Stimulated activated CD4-positive, alpha-beta T cell treated with anti-CD3 and anti-CD28 coated beads, Interleukin-2, amount 100 ng/mL, for 24 hours (primary cell): ENCODE measurements at places on chromosomes 12 and 14.

GRCh38 chr14:58846682-58847465 is 209.1 kb downstream of the DACT1 start:
- no peak for DNase-seq

DNA sequence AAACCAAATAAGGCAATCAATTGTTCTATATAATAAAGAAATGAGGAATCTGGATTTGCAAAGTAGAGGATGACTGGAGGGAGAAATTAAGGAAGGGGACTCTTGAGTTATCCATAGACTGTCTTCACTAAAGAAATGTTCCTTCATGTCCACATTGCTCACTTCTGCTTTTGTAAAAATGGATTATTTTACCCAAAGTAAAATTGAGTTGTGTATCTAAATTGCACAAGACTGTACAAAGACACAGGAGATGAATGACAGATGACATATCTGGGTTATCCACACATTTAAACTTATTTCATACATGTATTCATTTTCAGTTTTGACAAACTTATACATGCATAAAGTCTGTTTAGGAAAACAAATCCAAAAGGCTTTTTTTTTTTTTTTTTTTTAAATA is 11.3 kb downstream of the ATP2B1 start:
- no peak for DNase-seq

GRCh38 chr14:39467889-39468524 is 35.8 kb upstream of the FBXO33 start:
- DNase-seq: peak; percentile 35

DNA sequence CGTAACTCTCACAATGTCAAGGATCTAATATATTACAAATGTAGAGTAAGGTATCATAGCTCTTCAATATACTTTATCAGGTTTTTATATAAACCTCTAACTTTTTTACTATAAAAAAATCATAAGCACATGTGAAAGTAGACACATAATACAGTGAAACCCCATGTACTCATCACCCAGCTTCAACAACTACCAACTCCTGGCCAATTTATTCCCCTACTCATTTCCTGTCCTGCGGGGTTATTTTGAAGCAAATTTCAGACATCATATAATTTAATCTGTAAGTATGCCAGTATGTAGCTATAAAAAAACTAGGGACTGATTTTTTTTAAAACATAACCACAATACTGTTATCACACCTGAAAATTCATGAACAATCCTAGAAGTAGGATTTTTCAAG is 47.7 kb downstream of the NOPCHAP1 start:
- DNase-seq: no peak

GRCh38 chr12:3125674-3126073 is 48.5 kb downstream of the TSPAN9 start:
- DNase-seq: no peak

DNA sequence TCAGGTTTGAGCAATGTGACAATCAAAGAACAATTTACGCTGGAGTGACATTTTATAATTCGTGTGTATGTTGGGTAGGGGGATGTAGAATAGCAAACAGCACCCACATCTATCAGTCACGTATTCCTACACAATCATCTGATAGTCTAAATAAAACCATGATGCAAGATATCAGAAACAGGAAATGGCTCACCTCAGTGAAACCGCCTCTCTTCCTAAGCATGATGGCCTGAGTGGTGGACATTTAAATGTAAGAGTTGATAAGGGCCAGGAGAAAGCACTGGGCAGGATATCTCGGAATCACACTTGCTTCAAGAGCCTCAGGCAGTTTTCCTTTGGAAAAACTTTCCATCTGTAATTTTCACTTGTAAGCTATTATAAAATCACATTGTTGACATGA is 128.2 kb downstream of the GRIP1 start:
- DNase-seq: no peak

DNA sequence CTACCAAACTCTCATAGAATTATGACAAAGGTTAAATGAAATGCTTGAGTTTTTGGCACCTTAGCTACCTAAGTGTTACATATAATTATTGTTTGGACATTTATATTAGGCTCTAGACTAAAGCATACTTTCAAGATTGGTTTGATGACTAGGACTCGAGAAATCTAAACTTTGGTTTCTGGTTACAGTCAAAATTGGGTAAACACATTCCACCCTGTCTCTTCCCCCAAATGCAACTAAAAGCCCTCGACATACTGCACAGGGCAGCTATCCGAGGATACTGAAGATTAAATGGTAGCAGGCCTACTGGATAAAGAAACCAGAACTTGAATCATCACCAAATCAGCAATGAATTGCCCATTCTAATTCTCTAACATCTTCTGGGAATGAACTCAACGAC is 369.1 kb downstream of the PRKD1 start:
- no peak for DNase-seq

GRCh38 chr14:68682166-68683103 is 110.4 kb downstream of the ZFP36L1 start:
- DNase-seq: peak; percentile 33

GRCh38 chr12:68158432-68158831 is 1.1 kb downstream of the IFNG start:
- no peak for DNase-seq

DNA sequence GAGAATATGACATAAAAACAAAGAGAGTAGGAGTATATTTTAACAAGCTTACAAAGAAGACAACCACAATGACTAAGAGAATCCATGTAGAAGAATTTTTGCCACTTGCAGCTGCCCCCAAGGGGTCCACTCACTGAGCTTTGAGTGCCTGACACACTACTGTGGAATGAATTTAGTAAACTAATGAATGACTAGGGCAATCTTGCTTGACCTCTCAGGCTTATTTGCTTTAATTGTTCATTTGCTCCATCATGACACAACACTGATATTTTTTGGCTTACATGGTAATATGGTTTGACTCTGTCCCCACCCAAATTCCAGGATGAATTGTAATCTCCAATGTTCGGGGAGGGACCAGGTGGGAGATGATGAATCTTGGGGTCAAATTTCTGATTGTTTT is 249.1 kb upstream of the FAR2 start:
- DNase-seq: no peak

GRCh38 chr12:99529966-99530365 is 117.6 kb upstream of the GARIN6 start:
- DNase-seq: no peak

DNA sequence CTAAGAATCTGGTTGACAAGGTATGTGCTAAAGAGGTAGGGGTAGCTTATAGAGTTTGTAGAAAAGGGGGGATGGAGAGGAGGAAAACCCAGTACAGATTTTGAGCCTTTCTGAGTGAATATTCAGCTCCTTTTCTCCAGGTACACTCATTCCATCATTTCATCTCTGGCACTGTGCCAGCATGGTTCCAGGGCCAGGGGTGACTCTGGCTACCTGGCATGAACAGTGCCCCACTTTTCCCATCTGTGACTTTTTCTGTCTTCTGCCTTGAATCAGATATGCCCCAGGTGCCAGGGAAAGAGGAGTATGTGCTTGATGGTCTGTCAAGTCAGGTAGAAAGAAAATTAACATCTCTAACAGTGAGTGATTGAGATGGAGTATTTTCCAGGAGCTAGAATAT is 175.7 kb downstream of the CACNA1C start:
- DNase-seq: no peak

DNA sequence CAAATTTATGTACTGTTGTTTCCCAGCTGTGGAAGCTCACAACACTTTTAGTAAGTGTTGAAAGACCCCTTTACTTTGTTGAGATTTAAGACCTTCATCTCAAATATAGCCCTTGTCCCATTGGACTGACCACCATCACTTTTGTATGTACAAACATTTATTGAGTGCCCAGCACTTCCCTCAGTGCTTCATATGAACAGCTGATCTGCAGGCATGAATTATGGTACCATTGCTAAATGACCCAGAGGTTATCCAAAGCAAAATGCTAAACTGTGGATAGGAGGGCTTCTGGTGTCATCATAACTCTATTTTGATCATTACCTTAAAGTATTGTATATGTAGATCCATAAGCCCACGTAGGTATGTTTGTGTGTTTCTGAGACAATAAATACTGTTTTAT is 285.7 kb upstream of the RGS6 start:
- no peak for DNase-seq

DNA sequence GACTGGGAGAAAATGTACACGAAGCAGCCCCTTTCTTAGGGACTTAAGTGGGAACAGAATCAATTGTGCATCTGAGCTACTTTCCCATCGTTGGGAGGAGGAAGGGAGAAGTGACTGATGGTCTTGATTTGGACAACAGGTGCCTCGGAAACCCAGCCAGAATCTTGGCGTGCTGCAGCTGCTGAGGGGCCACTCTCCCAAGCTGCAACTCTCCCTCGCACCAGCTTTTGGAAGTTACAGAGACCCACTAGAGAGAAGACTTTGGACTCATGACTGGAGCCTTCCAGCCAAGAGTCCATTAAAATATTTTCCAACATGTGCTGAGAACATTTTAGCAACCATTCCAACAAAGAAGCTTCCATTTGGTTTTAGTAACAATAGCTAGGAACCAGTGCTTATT is 52.3 kb downstream of the GNS start:
- DNase-seq: no peak

DNA sequence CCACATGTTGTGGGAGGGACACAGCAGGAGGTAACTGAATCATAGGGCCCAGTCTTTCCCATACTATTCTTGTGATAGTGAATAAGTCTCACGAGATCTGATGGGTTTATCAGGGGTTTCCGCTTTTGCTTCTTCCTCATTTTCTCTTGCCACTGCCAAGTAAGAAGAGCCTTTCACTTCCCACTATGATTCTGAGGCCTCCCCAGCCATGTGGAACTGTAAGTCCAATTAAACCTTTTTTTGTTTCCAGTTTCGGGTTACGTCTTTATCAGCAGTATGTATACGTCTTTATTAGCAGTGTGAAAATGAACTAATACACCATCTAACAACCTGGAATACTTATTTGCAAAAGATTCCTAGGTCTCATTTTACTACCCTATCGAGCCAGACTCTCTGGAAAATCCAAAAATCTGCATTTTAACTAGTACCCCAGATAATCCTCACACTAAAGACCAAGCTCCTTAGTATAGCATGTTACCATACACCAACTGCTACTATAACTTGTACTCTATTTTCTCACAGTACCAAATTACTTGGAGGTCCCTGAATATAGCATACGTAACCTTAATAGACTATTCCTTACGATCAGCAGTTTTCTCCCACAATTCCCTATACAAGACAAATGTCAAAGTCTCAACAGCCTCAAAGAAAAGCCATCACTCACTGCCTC is 11.5 kb downstream of the GTF2A1 start:
- DNase-seq: no peak

GRCh38 chr12:45543887-45544286 is 185.6 kb upstream of the ARID2 start:
- DNase-seq: peak; percentile 37

GRCh38 chr14:24576771-24577170 is 721 bp upstream of the CTSG start:
- no peak for DNase-seq

- no peak for DNase-seq
Observed at GRCh38 chr14:69079747-69080146, 73.2 kb downstream of the DCAF5 start.
